ENCODE measurements at places on chromosomes 2 and 18.

DNA sequence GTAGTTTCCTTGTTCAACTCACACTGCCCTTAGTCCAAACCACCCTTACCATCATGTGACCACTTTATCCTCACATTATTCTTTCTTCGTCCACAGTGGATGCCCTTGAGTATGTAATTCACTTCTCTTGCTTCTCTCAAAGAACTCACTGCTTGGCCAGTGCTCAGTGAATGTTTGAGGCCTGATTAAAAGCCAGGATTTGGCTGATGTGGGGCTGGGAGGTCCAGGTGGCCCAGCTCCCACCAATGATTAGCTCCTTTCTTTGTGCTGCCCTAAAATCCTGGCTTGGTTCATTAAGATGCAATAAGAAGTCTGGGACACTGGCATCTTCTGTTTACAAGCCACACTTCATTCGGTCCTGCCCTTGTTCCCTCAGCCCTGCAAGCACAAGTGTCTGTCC, 97.8 kb upstream of the CELF4 start:
- no peak for DNase-seq

GRCh38 chr2:60446413-60447267, 106.8 kb downstream of the BCL11A start:
- DNase-seq: no peak

GRCh38 chr2:128306081-128306930, 12.4 kb downstream of the HS6ST1 start:
- peak; percentile 51 for DNase-seq

DNA sequence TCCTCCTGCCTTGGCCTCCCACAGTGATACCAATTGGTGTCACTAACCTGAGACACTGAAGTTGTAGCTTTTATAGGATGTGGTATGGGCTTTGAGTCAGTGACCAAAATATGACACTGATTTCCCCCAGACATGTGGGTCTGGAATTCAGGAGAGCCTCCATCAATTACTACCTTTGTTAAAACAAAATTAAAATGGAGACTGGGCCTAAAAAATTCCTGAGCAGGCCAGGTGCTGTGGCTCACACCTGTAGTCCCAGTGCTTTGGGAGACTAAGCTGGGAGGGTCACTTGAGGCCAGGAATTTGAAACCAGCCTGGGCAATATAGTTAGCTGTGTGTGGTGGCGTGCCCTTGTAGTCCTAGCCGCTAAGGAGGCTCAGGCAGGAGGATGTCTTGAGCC, 36.9 kb upstream of the LIPG start:
- DNase-seq: no peak

All from NCI-H1417 treated with DMSO at 0.1 percent for 48 hours (cell line).